Hematopoietic multipotent progenitor cell (in vitro differentiated cells): ENCODE measurements at places on chromosomes 2 and 18.

GRCh38 chr2:68448671-68449653 lies 18.1 kb downstream of the FBXO48 start:
- no peak for DNase-seq

DNA sequence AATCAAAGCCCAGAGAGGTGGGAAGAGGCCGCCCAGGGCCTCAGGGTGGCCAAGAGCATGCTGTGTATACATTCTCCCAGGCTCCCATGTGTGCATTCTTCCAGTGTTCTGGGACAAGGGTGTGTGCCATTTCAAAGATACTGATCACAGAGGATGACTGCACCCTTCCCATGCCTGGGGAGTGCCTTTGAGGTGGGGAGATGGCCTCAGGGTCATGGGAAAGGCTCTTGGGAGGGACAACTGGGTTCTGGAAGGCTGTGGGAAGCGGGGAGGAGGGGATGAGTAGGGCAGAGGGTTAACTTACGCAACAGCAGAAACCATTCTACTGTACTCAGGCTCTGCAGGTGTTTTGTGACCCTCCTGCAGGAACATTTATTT lies 40.9 kb downstream of the KLHL29 start:
- no peak for DNase-seq

DNA sequence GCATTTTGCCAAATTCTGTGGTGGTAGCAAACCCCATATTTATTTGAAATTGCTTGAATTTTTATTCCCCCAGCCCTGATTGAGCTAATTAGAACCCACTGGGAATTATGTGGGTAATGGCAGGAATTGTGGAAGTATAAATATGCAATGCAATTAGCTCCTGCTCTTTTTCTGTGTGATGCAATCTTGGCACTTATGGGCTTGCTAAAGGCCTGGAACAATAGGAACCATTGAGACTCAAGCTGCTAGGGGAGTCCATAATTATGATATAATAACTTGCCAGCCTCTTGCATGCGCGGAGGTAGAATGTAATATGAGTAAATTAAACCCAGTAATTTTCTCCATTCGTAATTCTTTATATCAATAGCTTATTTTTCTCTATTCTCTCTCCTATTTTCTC lies 267.6 kb upstream of the THSD7B start:
- DNase-seq: no peak

GRCh38 chr2:191436368-191437055 lies 191.3 kb downstream of the MYO1B start:
- DNase-seq: no peak

DNA sequence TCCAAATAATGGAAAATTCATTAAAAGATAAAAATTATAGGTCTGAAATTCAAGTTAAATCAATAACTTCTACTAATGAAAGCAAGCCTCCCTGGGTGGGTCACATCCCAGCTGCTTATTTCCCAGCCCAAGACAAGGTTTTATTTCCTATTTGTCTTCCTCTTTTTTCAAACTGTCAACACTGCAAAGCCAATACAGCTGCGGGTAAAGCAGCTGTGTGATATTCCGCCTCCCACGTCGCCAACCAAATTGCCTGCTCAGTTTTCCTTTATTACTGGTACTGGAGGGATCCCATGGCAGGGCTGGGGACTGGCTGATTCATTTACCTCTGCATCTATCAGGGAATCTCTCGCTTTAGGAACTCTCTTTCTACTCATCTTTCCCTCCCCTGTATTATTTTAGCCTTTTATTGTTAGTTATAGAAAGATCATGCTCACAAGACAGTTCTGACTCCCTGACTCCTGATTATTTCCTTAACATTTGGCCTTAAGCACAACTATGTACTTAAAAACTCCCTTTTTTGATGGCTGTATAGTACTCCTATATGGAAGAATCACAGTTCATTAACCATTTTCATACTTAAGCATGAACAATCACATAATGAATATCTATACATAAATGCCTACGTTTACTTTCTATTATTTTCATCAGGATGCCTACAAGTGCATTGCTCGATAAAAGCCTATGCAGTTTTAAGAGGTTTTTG lies 253.1 kb downstream of the CDCA7 start:
- peak; percentile 28 for DNase-seq

- no peak for DNase-seq
Observed at GRCh38 chr2:33975498-33975897, 376.4 kb upstream of the FAM98A start.

DNA sequence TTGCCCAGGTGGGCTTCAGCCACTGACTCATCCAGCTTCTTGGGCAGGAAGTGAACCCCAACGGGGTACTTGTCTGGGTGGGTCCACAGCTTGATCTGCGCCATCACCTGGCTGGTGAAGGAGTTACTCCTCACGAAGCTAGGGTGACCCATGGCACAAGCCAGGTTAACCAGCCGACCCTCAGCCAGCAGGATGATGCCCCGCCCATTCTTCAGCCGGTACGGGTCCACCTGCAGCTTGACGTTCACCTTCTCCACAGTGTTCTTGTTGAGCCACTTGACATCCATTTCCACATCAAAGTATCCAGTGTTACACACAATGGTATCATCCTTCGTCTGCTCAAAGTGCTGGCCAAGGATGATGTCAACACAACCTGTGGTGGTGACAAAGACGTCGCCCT lies 121.3 kb upstream of the NXPH2 start:
- no peak for DNase-seq

GRCh38 chr18:24993628-24994027 lies 358.3 kb downstream of the ZNF521 start:
- DNase-seq: no peak

DNA sequence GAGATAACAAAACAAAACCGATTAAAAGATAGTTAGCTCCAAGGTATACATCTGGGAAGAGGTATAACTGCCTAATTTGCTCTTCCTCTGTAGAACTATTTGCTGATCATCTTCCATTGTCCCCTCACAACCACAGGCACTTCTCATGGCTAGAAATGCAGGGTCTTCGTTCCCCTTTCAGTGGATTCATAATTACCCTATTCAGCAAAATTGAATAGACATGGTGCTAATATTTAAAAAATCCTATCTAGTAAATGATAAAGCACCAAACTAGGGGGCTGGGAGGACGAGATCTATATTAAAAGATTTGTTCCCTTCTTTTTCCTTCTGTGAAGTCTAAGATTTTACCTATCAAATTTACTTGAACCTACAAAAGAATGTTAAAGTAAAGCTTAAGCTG lies 30.8 kb upstream of the ADAM17 start:
- no peak for DNase-seq

- no peak for DNase-seq
Observed at GRCh38 chr18:62097698-62098097, 89.2 kb downstream of the PIGN start.

- no peak for DNase-seq
Observed at GRCh38 chr2:139354518-139354917, 574.3 kb upstream of the NXPH2 start.

DNA sequence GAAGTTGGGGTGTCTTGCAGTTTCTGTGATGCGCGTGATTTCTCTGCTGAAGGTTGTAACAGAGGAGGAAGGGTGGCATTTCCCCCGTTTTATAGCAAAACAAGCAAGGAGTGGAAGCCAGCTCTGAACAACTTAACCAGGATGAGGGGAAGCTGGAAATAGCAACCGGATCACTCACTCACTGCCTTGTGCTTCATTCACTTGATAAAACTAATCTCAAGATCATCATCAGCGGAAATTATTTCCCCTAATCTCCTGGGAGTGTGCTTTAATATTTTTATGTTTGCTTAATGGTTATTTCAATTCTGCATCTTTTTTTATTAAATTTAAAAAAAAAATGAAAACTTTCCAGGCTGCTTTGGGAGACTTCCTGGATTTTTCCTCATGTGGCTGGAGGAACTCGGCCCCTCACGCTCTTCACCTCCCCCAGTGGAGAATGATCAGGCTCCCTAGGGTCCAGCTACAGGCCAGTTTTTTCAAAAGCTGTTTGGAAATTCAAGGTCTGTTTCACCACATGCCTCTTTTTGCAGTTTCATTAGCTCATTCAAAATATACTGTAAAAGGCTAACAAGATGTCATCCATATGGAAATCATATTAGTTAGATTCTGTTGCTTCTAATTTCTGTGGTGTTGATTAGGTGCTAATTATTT lies 31.7 kb downstream of the CABLES1 start:
- DNase-seq: no peak

GRCh38 chr2:3251946-3252345 lies 125.7 kb downstream of the EIPR1 start:
- no peak for DNase-seq

DNA sequence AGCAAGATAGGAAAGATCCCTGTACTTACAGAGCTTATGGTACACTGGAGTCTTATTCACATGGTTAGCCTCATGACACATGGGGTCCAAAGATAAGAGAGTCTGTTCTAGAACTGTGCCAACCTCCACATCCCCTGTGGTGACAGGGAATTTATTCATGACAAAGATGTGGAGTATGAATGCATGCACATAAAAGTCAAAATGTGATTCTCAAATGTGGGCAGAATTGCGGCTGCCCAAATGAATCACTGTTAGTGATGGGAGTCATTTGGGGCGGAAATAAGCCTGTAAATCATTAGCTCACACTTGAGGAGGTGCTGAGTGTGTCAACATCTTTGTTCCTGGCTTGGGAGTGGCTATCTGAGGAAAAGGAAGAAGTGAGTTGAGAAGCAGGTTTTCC lies 560.6 kb downstream of the SLC4A3 start:
- no peak for DNase-seq

GRCh38 chr2:48248251-48248933 lies 281.6 kb upstream of the STON1 start:
- no peak for DNase-seq

- no peak for DNase-seq
Observed at GRCh38 chr2:88218981-88219380, 48.8 kb downstream of the THNSL2 start.

DNA sequence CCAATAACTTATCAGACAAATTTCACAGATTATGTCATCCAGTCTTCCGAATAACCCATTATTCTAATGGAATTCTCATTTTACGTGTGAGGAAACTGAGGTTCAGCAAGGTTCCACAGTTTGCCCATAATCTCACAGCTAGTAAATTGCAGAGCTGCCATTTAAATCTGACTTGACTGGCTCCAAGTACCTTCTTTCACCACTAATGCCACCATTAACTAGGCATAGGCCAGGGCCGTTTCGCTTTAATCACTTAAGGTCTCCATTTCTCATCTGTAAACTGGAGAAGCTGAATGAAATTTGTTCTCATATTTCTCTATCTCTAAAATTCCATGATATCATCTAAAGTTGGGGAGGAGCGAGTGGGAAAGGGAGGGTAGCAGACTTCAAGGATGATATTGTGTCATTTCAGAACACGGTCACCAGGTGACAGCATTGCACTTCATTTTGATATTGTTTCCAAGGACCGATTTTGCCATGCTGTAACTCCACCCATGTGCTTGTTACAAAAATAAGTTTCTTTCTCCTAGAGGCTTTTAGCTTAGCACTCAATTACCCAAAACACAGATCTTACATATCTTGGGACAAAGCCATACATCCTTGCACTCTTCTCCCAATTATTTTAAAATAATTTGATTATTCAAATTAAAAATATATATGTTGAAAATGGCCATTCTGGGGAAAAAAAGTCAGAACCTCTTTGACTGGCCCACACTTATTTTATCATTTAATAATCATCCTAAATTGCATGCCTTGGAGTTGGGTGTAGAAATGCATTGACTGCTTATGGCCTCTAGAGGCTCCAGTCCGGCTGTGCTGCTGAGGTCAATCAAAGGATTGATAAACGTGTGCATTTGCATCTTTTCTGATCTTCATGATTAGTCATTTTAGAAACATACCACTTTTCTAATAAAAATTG lies 123.8 kb downstream of the AKAIN1 start:
- DNase-seq: peak; percentile 58

DNA sequence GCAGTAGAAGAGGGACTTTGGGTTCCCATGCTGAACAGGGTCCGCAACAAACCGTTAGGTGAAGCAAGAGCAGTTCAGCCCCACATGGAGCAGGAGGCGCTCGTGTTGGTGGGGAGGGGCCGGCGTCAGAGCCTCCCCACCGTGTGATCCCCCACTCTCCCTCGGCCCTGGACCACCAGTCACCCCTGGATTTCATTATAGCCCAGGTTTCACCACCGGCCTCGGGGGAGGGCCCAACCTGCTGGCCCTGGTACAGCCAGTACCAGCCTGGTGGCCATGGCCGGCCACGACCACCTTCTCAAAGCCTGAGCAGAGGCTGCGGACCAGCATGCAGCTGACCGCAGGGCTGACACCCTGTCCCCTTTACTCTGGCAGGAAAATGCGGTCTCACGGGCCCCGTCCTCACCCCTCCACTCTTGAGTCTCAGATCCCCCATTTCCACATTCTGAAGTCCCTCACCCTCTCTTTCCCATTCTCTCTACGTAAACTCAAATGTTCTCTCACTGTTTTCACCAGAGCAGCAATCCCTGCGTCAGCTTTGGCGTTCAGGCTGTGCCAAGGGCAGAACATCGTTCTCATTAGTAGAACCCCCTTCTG lies 8.6 kb downstream of the MLPH start:
- no peak for DNase-seq

GRCh38 chr18:37222354-37222998 lies 343.1 kb downstream of the CELF4 start:
- DNase-seq: no peak

GRCh38 chr18:28109781-28110560 lies 67.0 kb downstream of the CDH2 start:
- DNase-seq: no peak

- no peak for DNase-seq
Observed at GRCh38 chr18:36636237-36636817, 192.5 kb downstream of the TPGS2 start.

DNA sequence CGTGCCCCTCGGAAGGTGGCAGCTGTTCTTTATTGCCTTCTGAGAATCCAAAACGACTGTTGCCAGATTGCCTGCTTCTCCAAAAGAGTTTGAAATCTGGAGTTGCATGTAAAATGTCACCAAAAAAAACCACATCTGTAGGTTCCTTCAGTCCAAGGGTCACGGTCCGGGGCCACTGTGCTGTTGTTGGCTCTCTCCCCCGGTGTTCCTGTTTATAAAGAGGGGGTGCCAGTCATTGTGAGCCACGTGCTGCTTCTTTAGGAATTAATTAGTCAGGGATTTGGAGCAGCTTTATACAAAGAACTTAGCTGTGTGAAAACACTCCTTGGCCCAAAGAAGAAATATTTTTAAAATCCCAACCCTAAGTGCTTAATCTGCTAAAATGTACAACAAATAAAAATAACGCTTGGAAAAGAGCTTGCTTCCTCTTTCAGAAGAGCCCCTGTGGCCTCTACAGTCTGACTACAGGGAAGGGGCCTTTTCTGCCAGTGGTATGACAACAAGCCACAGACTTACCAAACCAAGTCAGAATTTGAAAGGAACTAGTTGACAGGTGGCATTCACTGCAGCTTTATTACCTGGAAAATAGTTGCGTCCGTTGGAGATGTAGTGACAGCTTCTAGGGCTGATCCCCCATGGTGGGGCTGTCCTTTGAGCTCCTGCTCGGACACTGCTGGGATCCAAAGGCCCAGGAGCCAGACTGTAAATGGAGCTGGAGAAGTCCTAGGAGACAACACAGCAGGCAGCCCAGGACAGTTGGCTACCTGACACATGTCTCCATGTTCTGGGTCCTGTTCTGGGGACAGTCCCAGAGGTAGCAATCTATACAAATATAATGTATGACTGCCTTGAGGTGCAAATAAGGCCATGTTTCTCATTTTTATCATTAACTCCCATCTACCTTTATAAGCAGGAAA lies 84.5 kb upstream of the SLC1A4 start:
- DNase-seq: no peak

- DNase-seq: no peak
Observed at GRCh38 chr2:140842110-140842509, 1288.7 kb downstream of the LRP1B start.
